Stimulated activated CD4-positive, alpha-beta T cell treated with anti-CD3 and anti-CD28 coated beads, TNF-alpha, amount 100 ng/mL, for 24 hours (primary cell): ENCODE measurements at places on chromosomes 12 and 14.

- no peak for DNase-seq
These were observed 156.8 kb downstream of the GLT1D1 start for GRCh38 chr12:129009833-129010622.

DNA sequence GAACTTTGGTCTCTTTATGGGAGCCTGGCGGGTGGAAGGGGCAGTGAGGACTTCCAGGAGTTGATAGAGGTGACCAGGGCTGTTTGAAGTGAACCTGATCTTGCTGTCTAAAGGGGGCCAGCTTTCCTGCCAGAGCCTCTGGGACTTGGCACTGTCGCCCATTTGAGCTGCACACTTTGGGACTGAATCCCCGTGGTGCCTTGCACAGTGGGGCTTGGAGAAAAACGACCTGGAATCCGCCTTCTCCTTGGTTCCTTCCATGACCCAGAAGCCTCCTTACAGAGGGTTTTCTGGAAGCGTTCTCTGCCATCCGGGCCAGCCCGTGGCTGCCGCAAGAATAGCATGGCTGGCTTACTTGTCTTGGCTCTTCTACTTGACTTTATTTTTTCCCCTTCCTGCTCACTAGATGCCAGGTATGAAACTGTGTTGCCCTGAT, 2.0 kb downstream of the RFLNA start:
- no peak for DNase-seq

GRCh38 chr12:101039848-101040531, 170.0 kb downstream of the SLC5A8 start:
- DNase-seq: no peak

GRCh38 chr12:108530161-108530560, 15.1 kb downstream of the FICD start:
- DNase-seq: no peak

DNA sequence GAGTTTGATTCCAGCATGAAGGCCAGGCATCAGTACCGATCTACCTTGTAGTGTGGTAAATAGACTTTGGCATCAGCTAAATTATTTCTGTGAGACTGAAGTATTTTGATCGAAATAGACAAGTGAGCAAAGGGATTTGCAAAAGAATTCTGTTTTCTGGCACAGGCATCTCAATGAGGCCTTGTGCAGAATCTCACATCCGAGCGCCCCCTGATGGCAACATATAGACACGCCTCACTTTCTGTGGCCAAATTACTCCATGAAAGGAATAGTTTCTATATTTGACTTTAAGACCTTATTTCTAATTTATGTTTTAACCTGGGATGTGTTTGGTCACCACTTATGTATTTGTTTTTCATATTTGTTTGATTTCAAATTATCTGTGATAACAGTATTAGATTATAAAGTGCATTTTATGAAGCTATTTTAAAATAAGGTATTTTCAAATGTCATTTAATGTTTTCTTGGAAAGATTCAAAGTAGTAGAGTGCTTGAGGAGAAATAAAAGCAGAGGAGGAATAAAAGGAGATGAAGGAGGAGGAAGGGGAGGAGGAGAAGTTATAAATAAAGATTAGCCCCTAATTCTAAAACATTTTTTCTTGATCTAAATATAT, 731.9 kb downstream of the NRXN3 start:
- no peak for DNase-seq

DNA sequence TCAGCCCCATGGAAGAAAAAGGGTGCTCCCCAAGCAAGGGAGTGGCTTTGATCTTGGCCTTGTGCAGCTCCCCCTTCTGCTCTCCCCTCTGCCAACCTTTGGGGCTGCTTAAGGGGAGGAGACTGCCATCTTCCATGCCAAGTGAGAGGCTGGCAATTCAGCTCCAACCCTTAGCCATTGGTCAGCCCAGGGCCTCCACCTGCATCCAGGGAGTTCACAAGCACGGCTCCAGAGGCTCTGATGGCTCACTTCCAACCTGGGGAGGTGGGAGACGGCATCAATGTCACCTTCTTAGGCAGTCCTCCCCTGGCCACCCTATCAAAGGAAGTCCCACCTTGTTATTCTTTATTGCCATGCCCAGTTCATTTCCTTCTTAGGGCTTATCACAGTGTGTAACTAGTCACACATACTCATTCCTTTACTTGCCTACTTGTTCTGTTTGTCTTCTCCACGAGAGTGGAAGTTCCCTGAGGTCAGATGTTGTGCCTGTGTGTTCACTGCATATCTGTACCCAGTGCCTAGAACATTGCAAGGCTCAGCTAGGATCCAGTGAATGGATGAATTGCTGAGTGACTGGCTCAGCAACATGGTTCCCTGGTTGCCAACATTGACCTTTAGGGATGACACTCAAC, 5.0 kb downstream of the HDAC7 start:
- no peak for DNase-seq

DNA sequence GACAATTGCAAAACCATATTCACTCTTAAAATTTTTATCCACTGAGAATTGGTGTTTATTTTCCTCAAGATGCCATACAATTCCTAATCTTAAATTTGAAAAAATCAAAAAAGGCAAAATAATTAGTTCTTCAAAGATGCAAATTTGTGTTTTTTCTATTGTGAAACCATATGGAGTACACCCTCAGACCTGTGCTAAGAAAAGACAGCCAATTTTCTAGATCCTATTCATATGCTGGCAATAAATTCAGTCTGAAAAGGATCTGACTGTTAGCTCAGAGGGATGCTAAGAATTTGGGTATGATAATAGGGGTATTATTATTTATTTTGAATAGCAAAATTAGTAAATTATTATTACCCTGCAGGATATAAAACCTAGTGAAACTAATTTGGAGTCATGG, 476.9 kb upstream of the SYT1 start:
- DNase-seq: no peak

GRCh38 chr14:100531152-100532121, 55.8 kb downstream of the BEGAIN start:
- no peak for DNase-seq

DNA sequence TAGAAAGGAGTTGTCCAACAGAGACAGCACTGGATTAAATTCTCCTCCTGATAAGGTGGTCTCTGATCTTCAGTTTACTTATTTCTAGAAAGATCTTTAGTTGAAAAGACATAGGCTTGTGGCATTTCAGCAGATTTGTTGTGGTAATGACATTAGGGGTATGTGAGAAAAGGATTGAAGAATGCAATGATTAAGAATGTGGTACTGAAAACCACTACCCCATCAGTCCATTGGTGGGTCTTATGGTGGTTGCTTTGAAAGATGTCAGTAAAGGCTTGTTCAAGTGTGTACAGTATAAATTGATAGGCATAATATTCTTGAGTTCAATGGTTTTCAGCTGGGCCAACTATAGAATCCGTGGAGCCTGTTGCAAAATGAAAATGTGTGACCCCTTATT, 10.8 kb downstream of the PPFIBP1 start:
- DNase-seq: no peak

DNA sequence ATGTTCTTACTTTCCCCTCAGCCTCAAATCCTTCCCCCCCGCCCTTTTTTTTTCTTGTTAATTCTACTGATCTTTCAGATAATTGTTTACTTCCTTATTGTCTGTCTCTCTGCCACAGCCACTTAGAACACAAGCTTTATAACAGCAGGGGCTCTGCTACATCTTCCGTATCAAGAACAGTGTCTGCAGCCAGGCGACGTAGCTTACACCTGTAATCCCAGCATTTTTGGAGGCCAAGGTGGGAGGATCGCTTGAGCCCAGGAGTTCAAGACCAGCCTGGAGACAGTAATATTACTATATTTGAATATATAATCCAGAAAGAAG, 5.4 kb downstream of the SOS2 start:
- DNase-seq: no peak

- DNase-seq: no peak
These were observed 229.1 kb upstream of the OR4E1 start for GRCh38 chr14:21902561-21903181.

DNA sequence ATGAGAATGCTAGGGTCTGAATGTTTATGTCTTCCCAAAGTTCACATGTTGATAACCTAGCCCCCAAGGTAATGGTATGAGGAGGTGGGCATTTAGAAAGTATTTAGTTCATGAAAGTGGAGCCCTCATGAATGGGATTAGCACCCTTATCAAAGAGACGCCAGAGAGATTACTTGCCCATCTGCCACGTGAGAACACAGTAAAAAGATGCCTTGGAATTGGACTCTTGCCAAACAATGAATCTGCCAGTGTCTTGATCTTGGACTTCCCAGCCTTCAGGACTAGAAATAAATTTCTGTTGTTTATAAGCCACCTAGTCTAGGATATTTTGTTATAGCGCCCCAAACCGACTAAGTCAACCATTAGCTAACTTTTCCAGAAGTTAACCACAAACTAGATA, 92.0 kb upstream of the SLC38A4 start:
- DNase-seq: no peak

GRCh38 chr12:52147367-52147963, 44.3 kb downstream of the KRT80 start:
- no peak for DNase-seq

GRCh38 chr14:24296341-24297157, 3.0 kb downstream of the DHRS1 start:
- peak; percentile 70 for DNase-seq

DNA sequence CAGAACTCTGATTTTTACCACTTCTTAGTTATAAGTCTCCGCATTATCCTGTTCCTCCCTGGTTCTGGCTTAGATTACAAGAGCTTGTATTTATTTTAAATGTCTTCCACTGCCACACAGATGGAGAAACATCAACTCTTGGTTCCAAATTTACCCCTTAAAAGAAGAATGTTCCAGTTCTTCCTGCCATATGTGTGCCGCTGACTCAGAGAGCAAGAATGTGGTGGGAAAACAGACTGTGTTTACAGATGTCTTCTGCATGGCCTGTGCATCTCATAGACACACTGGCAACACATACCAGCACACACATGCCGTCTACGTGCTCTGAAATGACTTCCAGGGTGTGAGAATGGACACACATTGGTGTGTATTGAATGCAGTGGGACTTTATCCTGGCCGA, 383.0 kb downstream of the LRIG3 start:
- no peak for DNase-seq

DNA sequence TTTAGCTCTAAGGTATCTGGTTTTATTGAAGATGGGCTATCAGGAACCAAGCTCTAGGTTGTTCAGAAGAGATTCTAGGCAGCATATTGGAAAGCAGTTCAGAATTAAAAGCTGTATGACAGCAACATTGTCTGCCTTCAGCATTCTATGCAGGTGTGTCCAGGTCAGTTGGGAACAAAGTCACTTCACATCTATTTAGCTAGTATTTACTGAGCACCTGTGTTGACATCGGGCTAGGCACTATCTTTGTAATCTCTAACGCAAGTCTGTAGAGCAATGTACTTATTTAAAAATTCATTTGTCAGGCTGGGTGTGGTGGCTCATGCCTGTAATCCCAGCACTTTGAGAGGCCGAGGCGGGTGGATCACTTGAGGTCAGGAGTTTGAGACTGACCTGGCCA, 6.8 kb upstream of the EID3 start:
- no peak for DNase-seq

DNA sequence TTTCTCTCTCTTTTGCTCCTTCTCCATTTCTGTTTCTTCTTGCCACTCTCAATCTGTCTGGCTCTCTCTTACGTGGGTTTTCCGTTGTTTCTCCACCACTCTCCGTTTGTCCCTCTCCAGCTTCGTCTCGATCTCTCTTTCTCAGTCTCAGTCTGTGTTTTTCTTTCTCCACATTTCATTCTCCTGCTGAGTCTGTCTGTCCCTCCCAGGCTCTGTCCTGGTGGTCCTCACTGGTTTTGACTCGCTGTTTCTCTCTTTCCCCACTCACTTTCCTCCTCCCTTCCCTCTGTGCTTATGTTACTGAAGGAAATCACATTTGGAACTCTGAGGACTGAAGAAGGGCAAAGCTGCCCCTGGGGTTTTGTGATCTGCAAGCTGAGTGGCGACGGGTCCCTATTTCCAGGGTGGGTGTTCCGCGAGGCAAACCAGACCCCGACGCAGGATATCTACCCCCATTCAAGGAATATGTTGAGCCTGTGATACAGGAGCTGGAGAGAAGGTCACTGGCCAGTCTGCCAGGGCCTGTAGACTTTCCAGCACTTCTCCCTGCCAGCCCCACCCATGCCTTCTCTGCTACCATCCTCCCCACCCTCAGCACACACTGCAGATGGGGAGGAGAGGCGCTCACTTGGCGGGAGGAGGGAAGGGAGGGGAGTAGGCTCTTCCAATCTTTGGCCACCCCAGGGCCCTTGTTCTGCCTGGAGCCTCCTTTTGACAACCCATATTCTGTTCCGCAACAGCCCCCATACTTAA, 102.7 kb upstream of the MAP1LC3B2 start:
- DNase-seq: no peak

- no peak for DNase-seq
These were observed 65.3 kb upstream of the PTPRR start for GRCh38 chr12:70985850-70986249.

DNA sequence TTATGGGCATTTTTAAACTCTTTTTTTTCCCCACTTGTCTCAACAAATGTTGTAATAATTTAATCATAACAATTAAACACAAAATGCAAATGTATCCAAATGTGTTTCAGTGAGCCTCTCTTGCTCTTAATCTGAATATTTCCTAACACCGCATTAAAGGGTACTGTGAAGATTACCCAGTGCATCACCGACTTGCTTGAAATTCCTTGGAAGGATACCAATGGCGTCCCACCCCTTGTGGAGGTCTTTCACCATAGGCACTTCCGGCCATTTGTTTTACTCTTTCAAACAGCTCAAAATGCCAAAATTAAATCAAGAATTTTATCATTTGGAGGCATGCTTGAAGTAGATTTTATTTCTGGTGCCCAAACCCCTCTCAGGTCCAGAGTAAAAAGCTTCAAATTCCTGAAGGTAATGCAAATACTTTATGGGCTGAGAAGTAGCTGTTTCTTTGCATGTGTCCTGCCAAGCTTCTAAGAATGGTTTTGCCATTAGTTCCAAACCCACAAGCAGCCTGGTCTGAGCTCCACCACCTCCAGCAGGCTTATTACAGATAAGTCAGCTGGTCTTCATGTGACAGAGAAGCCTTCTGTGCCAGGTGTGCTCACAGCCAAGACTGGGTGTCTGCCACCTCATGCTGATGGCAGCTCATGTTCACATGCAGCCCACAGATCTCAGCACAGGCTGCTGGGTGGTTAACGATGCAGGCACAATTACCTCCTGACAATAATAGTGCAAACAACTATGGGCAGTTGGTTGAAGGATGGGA, 16.4 kb upstream of the NUDT4 start:
- DNase-seq: no peak

DNA sequence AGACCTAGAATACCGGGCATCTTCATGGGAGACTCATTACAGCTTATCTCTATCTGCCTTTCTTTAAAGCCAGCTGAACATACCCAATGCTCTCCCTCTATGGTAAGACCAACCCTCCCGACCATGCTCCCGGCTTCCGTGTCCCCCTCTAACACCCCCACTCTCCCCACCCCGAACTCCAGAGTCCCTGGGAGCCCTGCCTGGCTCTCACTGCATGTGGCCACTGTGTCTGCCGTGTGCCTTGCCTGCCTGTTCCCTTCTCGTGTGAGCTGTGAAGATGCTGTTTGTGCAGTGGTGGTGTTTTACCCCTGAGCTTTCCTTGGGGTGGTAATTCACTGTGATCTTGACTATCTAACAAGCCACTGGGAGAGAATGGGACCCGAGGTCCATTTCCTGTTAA, 146.4 kb upstream of the FKBP4 start:
- no peak for DNase-seq

GRCh38 chr14:61875483-61875882, 113.3 kb downstream of the SNAPC1 start:
- no peak for DNase-seq
